ENCODE measurements at places on chromosomes 6 and 20. TPM values are rescaled to one million over a fixed set of nuclear protein-coding genes. Genes with fewer than 3 reads are reported as not detected.

DNA sequence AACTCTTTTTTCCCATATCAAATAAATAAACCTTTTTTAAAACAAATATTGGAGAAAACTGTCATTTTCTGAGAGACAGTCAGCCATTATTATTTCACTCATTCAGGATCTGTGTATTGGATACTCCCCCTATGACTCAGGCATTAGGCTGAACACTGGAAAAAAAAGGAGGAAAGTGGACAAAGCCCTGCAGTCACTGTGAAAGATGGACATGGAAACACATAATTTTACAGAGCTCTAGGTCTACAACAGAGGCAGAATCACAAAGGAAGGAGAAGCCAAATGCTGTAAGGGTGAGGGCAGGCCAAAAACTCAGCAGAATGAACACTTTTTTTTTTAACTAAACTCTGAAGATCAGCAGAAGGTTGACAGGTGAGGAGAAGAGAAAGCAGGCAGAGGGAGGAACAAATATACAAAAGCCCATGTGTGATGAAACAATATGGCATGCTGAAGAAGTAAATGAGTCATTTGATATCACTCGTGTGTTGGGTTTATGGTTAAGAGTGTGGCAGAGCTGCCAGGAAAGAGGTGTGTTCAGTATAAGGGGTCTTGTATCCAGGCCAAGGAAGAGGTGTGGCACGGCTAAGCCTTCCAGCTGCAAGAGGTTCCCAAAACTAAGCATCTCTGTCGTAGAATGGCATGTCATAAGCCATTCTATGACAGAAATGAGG is 39.1 kb downstream of the EPB41L2 start:
- no peak for DNase-seq

DNA sequence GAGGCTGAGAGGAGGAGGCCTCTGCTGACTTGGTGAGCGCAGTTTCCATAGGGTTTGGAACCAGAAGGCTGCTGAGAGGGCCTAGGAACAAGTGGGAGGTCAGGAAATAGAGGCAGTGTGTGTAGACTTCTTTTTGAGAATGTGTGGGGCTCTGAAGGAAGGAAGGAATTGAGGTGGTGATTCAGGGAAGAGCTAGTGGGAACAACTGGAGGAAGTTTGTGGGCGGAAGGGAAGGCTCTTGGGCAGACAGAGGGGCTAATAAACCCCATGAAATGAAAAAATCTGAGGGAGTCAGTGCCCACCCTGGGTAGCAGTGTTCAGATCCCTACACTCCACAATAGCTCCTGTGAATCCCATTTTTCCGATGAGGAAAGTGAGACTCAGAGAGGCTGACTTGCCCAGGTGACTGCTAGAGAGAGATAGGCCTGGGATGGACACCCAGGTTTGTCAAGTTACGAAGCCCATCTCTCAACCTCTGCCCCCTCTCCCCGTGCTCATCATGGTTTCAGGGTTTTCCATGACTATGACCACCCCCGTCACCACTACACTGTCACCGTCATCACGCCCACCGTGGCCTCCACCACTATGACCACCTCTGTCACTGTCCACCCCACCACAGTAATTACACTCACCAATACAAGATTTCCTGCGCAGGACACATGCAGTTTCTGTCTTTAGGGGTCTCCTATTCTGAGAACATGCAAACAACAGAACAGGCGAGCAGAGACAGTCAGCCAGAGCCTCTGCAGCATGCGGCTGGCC is 106.4 kb downstream of the MRPL14 start:
- no peak for DNase-seq

- DNase-seq, result no peak
These were observed 255.1 kb downstream of the BMP2 start for GRCh38 chr20:7022597-7022996.

GRCh38 chr6:46925563-46926253 is 4.0 kb upstream of the ADGRF5 start:
- DNase-seq, result no peak

DNA sequence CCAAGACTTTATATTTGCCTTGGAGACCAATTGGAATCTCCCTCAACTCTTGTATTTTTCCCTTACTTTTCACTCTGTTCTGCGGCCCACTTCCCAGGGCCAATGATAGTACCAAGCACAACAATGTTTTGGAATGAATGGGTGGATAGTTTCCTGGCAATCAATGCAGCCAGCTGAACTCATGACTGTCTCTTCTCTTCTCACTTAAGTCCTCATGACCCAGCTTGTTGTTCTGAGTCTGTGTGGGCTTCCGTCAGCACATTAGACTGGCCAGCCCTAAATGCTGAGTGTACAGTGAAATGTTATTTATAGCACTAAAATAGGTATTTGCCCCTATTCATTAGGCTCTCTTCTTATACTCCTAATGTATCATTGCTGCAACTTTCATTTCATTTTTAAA is 5.6 kb upstream of the MBOAT1 start:
- DNase-seq, result no peak

DNA sequence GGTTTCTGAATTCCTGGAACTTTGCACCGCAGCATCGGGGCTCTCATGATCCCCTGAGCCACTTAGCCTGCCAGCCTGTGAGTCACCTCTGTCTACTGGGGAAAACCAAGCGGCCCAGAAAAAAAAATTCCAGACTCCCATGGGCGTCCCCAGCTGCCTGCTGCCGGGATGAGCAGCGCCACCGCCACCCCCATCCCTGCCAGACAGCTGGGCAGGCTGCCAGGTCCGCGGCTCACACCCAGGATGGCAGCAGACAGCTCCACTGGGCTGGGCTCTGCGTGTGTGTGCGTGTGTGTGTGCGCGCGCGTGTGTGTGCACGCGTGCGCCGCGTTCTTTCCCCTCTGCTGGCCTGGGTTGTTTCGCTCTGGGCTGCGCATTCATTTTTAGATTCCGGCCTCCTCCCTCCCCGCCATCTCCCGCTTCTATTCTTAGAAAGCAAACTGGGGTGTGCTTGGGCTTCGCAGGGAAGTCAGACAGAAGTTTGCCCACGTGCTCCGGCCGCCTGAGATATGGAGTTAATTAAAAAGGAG is 38.9 kb upstream of the PMEPA1 start:
- DNase-seq, result peak; percentile 37

DNA sequence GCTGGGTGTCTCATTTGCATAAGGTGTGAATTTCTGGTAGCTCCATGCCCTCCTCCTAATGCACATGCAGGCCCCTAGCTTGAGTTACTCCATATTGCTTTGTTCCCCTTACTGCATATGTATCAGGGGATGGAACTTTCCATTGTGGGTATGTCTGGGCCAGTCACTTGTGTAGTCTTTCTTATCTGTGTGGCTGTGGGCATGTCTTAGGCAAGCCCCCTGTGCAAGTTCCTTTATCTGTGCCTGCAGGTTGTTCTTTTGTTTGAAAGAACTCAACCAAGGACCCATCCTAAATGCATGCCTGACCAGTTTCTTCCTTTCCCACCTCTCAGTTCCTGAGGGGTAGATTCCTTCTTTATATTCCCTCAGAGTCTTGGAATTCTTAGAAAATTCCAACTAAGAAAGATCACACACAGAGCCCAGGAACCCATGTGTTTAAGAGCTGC is 23.6 kb downstream of the MBOAT1 start:
- no peak for DNase-seq

GRCh38 chr6:68741501-68742386 is 106.7 kb downstream of the ADGRB3 start:
- DNase-seq, result no peak

GRCh38 chr6:168194732-168195567 is 115.9 kb upstream of the FRMD1 start:
- DNase-seq, result no peak

DNA sequence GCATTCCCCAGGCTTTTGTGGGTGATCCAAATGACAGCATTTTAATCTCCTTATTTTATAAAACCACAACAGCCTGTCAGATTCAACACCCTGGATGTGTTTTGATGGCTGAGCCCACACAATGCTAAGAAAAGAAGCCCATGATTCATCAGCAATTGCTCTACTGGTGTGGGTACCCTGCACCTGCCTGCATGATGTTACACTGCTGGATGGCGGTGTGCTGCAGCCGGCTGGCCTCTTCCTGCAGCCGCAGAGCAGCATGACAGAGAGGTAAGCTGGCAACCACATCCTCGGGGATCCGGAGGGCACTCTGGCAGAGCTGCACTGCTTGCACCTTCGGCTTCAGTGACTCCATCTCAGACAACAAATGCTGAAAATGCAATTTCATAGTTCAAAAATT is 327.5 kb downstream of the SYNE1 start:
- DNase-seq, result no peak

- no peak for DNase-seq
These were observed 20.0 kb upstream of the LBP start for GRCh38 chr20:38326309-38326708.

DNA sequence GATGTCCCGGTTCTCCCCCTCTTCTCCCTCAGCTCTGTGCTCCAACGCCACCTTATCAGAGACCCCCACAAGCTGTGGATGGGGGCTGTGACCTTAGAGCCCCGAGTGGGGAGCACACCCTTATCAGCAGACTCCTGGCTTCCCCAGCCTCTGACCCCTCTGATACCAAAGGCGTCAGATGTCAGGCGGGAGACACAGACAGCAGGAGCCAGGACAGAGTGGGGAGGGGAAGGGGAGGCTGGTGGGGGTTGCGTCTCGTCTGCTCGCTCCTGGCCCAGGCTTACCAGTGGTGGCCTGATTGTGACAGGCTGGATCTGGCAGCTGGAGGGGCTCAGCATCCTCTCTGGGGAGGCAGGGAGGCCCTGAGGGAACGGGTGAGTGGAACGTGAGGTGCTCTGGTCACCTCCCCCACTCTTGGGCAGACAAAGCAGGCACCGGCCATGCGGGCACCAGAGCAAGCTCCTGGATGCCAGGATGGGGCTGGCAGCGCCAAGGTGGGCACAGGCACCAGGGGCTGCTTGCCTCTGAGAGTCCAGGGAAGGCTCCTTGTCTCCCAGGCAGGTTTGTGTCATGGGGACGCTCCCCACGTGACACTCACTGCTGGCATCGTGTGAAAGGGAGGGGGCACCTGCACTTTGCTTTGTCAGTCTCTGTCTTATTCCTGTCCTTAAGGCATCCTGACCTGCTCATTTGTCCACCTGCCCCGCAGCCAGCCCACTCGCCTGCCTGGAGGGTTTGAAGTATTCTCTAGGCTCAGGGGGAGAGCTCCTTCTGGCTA is 27.8 kb upstream of the GATA5 start:
- DNase-seq, result no peak

- DNase-seq, result no peak
These were observed 118.2 kb downstream of the DACT2 start for GRCh38 chr6:168201383-168201782.

DNA sequence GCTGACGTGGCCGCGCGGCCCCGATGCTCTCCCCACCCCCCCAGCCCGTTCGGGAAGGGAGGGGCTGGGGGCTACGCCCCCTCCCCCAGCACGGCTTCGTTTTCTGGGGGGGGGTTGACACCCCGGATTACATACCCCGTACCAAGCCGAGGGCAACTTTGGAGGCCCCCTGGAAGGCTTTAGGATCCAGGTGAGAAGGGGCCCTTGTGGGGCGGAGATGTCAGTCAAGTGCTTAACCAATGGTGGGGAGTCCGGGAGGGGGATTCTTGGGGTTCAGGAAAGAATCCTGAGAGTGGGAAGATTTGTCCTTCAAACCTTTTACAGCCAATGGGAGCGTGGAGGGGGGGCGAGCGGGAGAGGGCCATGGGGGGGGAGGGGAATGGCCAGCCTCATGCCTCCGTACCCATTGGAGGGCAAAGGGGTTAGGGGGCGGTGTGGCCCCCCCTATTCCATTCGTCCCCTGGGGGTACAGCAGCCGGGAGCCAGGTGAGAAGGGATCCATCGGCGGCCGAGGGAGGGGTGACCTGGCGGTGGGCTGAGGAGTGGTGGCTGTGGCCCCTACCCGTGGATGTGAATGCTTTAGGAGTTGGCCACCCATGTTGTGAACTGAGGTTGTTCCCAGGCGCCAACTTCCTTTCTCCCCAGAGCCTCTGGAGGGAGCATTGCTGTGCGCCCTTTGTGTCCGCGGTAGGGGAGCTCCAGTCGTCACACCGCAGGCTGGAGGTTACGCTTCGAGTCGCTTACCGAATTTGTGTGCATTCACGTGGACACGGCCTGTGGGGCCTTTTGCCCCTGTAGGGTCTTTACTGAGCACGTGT is 682 bp downstream of the BRD2 start:
- DNase-seq, result no peak

DNA sequence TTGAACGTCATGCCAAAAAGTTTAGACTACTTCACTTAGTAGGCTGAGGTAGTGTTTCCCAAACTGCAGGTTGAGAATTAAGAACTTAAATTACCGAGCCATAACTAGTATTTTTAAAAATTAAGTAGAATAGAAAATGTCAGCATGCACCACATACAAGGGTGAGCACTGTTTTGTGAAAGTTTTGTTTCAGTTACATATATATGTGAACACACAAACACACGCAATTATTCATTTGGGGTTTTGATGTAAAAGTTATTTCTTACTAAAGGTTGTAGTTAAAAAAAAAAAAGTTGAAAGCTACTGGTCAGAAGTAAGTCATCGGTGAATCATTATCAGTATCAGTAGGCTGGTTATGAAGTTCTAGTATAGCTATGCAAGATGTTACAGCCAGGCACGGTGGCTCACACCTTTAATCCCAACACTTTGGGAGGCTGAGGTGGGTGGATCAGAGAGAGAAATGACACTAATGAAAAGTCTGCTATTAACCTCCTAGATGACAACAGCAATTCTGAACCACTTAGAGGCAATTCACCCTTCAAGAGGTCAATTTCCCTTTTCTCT is 24.1 kb downstream of the FASTKD5 start:
- no peak for DNase-seq

DNA sequence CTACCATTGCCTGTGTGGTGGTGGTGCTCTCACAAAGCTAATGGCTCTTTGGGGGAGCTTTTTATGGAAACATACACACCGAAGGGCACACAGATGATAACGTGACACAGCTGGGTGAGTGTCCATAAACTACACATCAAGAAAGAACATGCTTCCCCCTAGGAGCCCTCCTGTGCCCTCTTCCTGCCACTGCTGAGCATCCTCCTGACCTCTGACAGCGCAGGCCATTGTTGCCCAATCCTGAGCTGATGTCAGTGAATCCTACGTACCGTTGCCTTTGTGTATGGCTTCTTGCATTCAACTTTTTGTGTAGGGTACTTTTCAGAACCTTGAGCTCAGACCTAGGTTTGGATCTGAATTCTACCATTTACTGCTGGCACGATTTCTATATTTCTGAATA is 65.8 kb upstream of the SLC22A1 start:
- no peak for DNase-seq

GRCh38 chr6:24576447-24576846 is 69.5 kb downstream of the KIAA0319 start:
- no peak for DNase-seq

EYS gene
- polyA plus RNA-seq, result 0.66 TPM

C6orf15 gene
- not detected for polyA plus RNA-seq

SDC4 gene
- polyA plus RNA-seq, result 186 TPM

SIM1 gene
- polyA plus RNA-seq, result 24.4 TPM

ZNF334 gene
- 28.8 TPM for polyA plus RNA-seq
